ENCODE measurements at places on chromosomes 2 and 18.

- DNase-seq, result no peak
These were observed 92.2 kb downstream of the STPG4 start for GRCh38 chr2:47062681-47063537.

GRCh38 chr2:188645986-188646385, 328.2 kb upstream of the COL3A1 start:
- DNase-seq, result no peak

- no peak for DNase-seq
These were observed 258.2 kb downstream of the SLC8A1 start for GRCh38 chr2:40193670-40194026.

GRCh38 chr18:59959606-59960005, 59.8 kb downstream of the PMAIP1 start:
- no peak for DNase-seq

GRCh38 chr18:31101183-31102024, 817 bp downstream of the DSC2 start:
- peak; percentile 34 for DNase-seq

DNA sequence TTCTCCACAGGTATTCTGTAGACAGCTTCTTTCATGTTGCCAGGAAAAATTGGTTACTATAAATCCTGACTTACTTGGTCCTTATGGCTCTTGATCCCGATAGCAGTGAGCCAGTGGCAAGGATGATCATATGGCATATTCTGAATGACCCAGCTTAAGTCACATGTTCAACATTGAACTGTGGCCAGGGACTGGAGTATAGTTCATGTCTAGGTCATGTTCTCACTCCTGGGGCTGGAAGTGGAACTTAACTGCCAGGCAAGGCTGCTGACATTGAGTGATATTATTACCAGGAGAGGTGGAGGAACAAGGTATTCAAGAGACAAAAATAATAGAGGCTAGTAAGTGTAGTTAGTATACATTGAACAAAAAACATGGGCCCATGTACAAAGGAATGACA, 26.2 kb downstream of the R3HDM1 start:
- no peak for DNase-seq

GRCh38 chr2:15038366-15039364, 406.1 kb downstream of the LRATD1 start:
- DNase-seq, result no peak

- peak; percentile 47 for DNase-seq
These were observed at the start of gene GLI2 for GRCh38 chr2:120735746-120736170. Gene GLI2, plus strand, starts transcription at chr2:120735868. Its CDS starts 61,453 bp downstream, at chr2:120797321.

Data from C1 segment of cervical spinal cord (tissue), 14 donors.